ENCODE measurements at places on chromosomes 1 and 21.

GRCh38 chr1:199029401-199029800 lies 390.6 kb downstream of the PTPRC start:
- DNase-seq: no peak

GRCh38 chr1:25813071-25813733 lies 6.6 kb upstream of the MTFR1L start:
- DNase-seq: no peak

DNA sequence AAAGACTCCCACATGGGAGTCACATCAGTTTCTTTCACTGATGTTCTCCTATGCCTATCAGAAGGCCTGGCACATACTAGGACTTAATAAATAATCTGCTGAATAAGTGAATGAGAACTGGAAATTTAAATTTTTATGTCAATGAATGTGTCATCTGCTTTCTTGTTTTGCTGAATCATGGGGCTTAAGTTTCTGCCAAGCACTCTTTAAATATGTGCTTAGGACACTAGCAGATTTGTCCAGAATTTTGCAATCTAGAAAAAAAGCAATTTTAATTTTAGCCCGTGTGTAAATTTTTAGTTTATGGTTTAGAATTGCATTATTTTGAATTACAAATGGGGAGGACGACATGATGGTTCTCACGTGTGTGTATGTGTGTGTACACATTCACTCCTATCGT lies 803.1 kb downstream of the USP25 start:
- no peak for DNase-seq

GRCh38 chr1:205009670-205010069 lies 33.3 kb upstream of the CNTN2 start:
- DNase-seq: no peak

DNA sequence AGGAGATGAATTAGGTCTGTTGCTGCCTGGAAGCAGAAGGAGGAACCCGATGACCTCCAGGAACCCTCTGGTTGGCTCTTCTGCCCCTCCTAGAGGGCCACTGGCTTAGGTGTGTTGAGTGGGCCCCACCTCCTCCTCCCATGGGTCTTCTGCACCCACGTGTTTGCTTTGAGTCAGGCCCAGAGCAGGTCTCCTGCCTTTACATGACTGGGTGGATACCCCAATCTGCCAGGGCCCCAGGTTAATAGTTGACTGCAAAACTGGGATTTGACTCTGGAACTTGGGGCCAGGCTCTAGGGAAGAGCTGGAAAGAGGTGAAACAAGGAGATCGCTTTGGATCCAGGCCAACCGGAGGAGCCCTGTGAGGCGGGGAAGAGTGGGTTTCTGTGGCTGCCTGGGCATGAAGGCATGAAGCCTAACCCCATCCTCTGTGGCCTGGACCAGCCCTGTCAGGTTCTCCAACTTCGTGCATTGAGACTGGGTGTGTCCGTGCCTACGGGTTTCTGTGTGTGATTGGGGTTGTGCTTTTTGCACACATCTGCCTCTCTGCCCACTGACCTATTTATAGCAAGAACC lies 7.8 kb upstream of the LAD1 start:
- DNase-seq: no peak

- DNase-seq: no peak
These were observed 57.6 kb downstream of the ETS2 start for GRCh38 chr21:38863291-38863690.

DNA sequence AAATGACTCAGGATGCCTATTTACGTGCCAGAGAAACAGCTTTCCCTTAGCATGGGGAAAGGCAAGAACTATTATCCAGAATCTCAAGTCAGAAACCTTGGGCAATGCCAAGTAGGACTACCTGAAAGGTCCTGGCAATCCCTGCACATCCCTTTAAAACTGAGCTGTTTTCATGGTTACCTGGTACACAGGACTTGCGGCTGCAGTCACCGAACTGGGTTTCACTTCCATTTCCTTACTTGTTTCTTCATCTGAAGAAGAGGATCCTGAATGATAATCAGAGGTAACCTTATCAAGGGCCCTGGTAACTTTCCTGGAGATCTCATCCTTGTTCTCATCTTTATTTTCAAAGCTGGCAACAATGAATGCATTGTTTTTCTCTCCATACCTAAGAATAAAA lies 14.3 kb downstream of the BTG3 start:
- no peak for DNase-seq

- no peak for DNase-seq
These were observed 96.9 kb downstream of the ATP6V1G3 start for GRCh38 chr1:198443365-198444233.

DNA sequence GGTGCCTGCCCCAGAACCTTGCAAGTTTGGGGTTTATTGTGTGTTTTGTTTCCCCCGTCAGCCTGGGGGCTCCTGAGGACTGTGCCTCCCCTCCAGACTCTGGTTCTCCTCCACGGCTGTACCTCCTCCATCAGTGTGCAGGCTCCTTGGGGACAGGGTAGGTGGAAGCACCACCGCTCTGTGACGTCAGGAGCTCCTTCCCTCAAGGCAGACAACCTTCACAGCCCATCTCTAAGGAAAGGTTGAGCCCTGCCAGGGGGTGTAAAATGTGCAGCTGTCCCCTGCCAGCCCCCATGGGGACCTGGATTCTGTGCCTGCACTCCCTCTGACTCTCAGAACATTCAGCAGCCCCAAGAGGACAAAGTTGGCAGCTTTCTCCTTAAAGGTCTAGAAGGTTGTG lies 465 bp upstream of the HSPB7 start:
- DNase-seq: no peak
